ENCODE measurements at places on chromosomes 4 and X. TPM values are rescaled to one million over a fixed set of nuclear protein-coding genes. Genes with fewer than 3 reads are reported as not detected.

Gene SH2D1A
- not detected for total RNA-seq

Gene MGARP
- total RNA-seq: 1.4 TPM

Gene L1CAM
- total RNA-seq: 2.8 TPM

Gene CD99
- 202 TPM for total RNA-seq

Gene PLXNB3
- 4.1 TPM for total RNA-seq

Gene OTC
- total RNA-seq: not detected

- no peak for DNase-seq
- no peak overlapping the region for H3K27ac ChIP-seq
- H3K27me3 ChIP-seq: no peaks in the 10 kb centered on the region
- H3K4me3 ChIP-seq: no peak overlapping the region
- no peaks in the 10 kb centered on the region for H3K36me3 ChIP-seq
Observed at GRCh38 chr4:142435599-142436235, 410.4 kb downstream of the INPP4B start.

GRCh38 chrX:150372280-150372679 is 9.2 kb downstream of the MAMLD1 start:
- no peaks in the 10 kb centered on the region for H3K36me3 ChIP-seq
- peaks cover 13% of the 10 kb centered on the region for H3K27me3 ChIP-seq
- no peaks in the 10 kb centered on the region for H3K4me1 ChIP-seq
- no peak overlapping the region for H3K27ac ChIP-seq
- DNase-seq: no peak

GRCh38 chr4:74823194-74823593 is 28.9 kb upstream of the BTC start:
- no peaks in the 10 kb centered on the region for H3K36me3 ChIP-seq
- no peak for DNase-seq
- H3K4me1 ChIP-seq: no peaks in the 10 kb centered on the region
- H3K27me3 ChIP-seq: no peaks in the 10 kb centered on the region
- no peak overlapping the region for H3K27ac ChIP-seq
- H3K4me3 ChIP-seq: no peak overlapping the region

DNA sequence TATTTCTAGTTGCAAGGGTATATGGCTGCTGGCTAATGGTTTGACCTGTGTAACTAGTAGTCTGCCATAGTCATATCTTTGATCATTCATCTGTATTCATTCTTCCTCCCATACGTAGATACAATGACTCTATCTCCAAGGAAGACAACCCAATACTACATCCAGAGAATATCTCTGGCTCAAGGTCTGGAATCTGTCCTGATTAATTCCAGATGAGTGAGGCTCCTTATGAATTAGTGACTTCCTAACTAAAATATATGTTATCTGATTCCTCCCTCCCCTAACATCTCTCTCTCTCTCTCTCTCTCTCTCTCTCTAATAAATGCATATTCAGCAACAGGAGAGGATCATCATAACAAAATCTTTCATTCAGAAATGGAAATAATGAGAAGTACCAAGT is 641.5 kb downstream of the FAT4 start:
- no peak overlapping the region for H3K4me3 ChIP-seq
- H3K27ac ChIP-seq: no peak overlapping the region
- no peaks in the 10 kb centered on the region for H3K4me1 ChIP-seq
- no peaks in the 10 kb centered on the region for H3K27me3 ChIP-seq

GRCh38 chrX:136652822-136653723 is 5.1 kb downstream of the CD40LG start:
- H3K27ac ChIP-seq: no peak overlapping the region
- H3K36me3 ChIP-seq: no peaks in the 10 kb centered on the region
- H3K27me3 ChIP-seq: no peaks in the 10 kb centered on the region
- no peak for DNase-seq
- no peaks in the 10 kb centered on the region for H3K4me1 ChIP-seq

GRCh38 chr4:13920111-13920875 is 292.8 kb upstream of the BOD1L1 start:
- DNase-seq: no peak
- no peaks in the 10 kb centered on the region for H3K4me1 ChIP-seq
- H3K36me3 ChIP-seq: no peaks in the 10 kb centered on the region
- H3K27ac ChIP-seq: peak overlapping the region; percentile 31

- no peaks in the 10 kb centered on the region for H3K4me1 ChIP-seq
- no peak for DNase-seq
- H3K36me3 ChIP-seq: no peaks in the 10 kb centered on the region
- H3K27ac ChIP-seq: no peak overlapping the region
- peaks cover 84% of the 10 kb centered on the region for H3K27me3 ChIP-seq
Observed at GRCh38 chr4:6196871-6197270, 3.5 kb downstream of the JAKMIP1 start.

GRCh38 chr4:78640714-78641113 is 89.1 kb downstream of the ANXA3 start:
- no peaks in the 10 kb centered on the region for H3K36me3 ChIP-seq
- H3K4me1 ChIP-seq: peaks cover 28% of the 10 kb centered on the region
- H3K27ac ChIP-seq: no peak overlapping the region

- H3K27me3 ChIP-seq: no peaks in the 10 kb centered on the region
- H3K4me1 ChIP-seq: peaks cover 19% of the 10 kb centered on the region
- no peaks in the 10 kb centered on the region for H3K36me3 ChIP-seq
- DNase-seq: no peak
- no peak overlapping the region for H3K4me3 ChIP-seq
Observed at GRCh38 chr4:87895964-87896621, 63.3 kb downstream of the MEPE start.

- no peak overlapping the region for H3K27ac ChIP-seq
- no peak overlapping the region for H3K4me3 ChIP-seq
- DNase-seq: no peak
- no peaks in the 10 kb centered on the region for H3K4me1 ChIP-seq
- no peaks in the 10 kb centered on the region for H3K27me3 ChIP-seq
- H3K36me3 ChIP-seq: no peaks in the 10 kb centered on the region
Observed at GRCh38 chr4:157043131-157043530, 32.8 kb upstream of the GLRB start.

DNA sequence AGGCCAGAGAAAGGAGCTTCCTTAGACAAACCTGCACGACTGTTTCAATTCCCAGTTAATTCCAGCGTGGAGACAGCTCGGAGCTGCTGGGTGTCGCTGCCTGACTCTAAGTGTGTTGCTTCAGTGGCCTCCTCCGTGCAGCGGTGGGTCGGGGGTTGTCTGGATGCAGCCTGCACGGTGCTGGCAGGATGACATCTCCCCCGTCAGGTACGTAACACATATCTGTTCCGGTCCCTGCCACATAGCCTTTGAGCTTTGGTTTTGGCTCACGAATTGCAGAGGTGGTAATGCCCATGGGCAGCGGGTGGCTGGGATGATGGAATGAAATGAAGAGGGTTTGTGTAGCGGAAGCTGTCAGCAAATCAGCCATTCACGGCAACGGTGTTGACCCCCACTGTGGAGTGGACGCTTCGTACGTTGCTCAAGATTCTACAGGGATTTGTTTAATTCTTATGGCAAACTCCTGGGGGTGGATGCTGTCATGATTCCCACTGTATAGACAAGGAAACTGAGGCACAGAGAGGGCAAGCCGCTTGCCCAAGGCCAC is 33.7 kb upstream of the HMX1 start:
- no peak overlapping the region for H3K4me3 ChIP-seq
- no peaks in the 10 kb centered on the region for H3K36me3 ChIP-seq
- H3K27ac ChIP-seq: no peak overlapping the region
- no peak for DNase-seq
- H3K27me3 ChIP-seq: peaks cover 49% of the 10 kb centered on the region

DNA sequence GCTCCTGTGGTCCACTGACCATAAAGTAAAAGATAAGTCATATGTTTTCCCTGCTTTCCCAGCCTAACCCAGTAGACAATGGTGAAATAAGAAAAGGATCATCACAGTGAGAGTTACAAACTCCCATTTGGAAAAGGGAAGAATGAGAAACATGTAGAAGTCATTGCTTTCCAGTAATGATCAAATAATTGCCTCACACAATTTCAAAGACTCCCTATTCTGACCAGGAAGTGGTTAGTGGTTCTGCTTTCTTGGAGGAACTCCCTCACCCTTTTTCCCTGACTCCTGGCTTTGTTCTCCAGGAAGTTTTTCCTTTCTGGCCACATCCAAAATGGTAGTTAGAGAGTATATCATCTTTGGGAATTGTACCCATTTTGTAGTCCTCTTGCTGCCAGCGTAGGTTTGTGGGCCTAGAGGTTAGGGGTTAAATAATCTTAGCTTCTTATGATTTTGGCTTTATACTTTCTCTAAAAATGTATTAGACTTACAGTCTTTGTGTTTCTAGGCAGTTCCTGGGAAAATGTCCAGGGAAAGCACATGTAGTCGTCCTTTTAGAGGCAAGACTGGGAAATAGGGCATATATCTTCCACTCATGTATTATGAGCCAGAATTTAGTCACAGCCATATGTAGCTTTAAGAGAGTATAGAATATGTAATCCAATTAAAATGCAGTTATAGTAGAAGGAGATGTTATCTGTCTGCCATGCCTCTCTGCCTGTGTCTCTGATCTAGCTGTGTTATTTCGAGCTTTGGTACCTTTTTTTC is 10.5 kb downstream of the VAMP7 start:
- H3K27me3 ChIP-seq: no peaks in the 10 kb centered on the region
- DNase-seq: no peak
- H3K27ac ChIP-seq: no peak overlapping the region
- H3K4me3 ChIP-seq: no peak overlapping the region
- H3K4me1 ChIP-seq: peaks cover 9% of the 10 kb centered on the region
- H3K36me3 ChIP-seq: peaks cover 47% of the 10 kb centered on the region

Data from heart right ventricle (tissue), 16 donors.